Activated naive CD8-positive, alpha-beta T cell treated with anti-CD3 and anti-CD28 coated beads, Interleukin-2, amount 10 ng/mL, durations not matched to agents 7 days and 5 days (primary cell): ENCODE measurements at places on chromosomes 13 and 19. TPM values are rescaled to one million over a fixed set of nuclear protein-coding genes. Genes with fewer than 3 reads are reported as not detected.

SIGLEC8 gene
- total RNA-seq: not detected

GRCh38 chr13:75960538-75960994 lies 324.4 kb downstream of the LMO7 start:
- no peak overlapping the region for H3K4me3 ChIP-seq
- H3K27me3 ChIP-seq: peaks cover 3% of the 10 kb centered on the region
- H3K27ac ChIP-seq: no peak overlapping the region
- no peak for DNase-seq
- no peaks in the 10 kb centered on the region for H3K36me3 ChIP-seq

DNA sequence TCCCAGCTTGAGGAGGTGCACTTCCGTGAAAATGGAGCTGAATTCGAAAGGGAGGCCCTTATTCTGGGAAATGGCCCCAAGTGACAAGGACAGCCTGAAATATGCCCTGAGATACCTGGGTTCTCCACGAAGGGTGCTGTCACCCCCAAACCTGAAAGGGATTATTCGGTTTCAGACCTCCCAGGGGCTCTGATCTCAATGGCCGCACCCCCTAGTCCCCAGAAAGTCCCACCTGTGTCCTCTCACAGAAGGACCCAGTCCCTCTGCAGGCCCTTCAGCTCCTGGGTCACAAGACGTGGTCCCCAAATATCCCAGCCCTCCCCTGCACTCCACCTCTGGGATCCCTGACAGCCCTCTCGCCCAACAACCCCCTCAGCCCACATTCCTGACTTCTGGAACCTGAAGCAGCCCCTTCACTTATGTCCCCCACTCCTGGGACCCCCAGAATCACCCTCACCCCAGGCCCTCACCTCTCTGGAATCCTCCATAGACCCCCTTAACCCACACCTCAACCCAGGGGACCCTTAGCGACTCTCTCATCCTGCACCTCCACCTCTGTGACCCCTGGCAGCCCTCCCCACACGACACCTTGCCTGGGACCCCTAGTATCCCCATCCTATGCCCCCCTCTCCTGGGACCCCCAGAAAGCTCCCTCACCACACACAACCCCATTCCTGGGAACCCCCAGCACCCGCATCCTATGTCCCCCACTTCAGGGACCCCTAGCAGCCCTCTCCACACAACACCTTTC lies 606 bp downstream of the SYNGR4 start:
- peak overlapping the region; percentile 90 for H3K4me3 ChIP-seq
- no peaks in the 10 kb centered on the region for H3K27me3 ChIP-seq
- peaks cover 17% of the 10 kb centered on the region for H3K4me1 ChIP-seq
- H3K27ac ChIP-seq: peak overlapping the region; percentile 97
- DNase-seq: no peak

GRCh38 chr13:75647126-75647784 lies 11.1 kb downstream of the LMO7 start:
- H3K36me3 ChIP-seq: peaks cover 5% of the 10 kb centered on the region
- H3K4me1 ChIP-seq: peaks cover 2% of the 10 kb centered on the region
- no peaks in the 10 kb centered on the region for H3K27me3 ChIP-seq
- no peak overlapping the region for H3K4me3 ChIP-seq
- H3K27ac ChIP-seq: no peak overlapping the region
- no peak for DNase-seq

CTU1 gene
- 9.4 TPM for total RNA-seq

ZNF221 gene
- total RNA-seq: 3.7 TPM

- no peak for DNase-seq
- peaks cover 48% of the 10 kb centered on the region for H3K36me3 ChIP-seq
- no peaks in the 10 kb centered on the region for H3K27me3 ChIP-seq
- peaks cover 16% of the 10 kb centered on the region for H3K4me1 ChIP-seq
- H3K27ac ChIP-seq: no peak overlapping the region
- no peak overlapping the region for H3K4me3 ChIP-seq
These were observed 25.3 kb upstream of the GPR183 start for GRCh38 chr13:99332456-99332855.

GAS6 gene
- total RNA-seq: 2.1 TPM

TYROBP gene
- total RNA-seq: 10.6 TPM

DNA sequence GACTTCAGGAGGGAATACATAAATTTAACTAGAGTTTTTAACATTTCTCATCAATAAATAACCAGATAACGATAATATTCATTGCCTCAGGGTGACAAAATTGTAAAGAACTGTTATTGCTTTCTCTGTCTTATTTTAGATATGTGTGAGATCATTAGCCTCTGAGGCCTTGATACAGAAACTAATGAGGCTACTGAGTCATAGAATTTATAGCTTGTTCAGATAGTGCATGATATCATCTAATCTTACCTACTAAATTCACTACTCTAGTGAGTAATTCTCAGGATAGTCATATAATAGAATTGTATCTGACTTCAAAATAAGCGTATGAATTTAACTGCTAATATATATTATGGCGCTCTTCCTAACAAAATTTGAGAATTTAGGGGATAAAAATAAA lies 360.8 kb upstream of the KLHL1 start:
- H3K4me1 ChIP-seq: no peaks in the 10 kb centered on the region
- no peak overlapping the region for H3K27ac ChIP-seq
- H3K27me3 ChIP-seq: no peaks in the 10 kb centered on the region
- H3K36me3 ChIP-seq: no peaks in the 10 kb centered on the region
- no peak overlapping the region for H3K4me3 ChIP-seq
- DNase-seq: no peak

GRCh38 chr19:43380771-43381386 lies 27.4 kb downstream of the CD177 start:
- H3K4me1 ChIP-seq: peaks cover 2% of the 10 kb centered on the region
- H3K27me3 ChIP-seq: peaks cover 6% of the 10 kb centered on the region
- H3K4me3 ChIP-seq: no peak overlapping the region
- H3K27ac ChIP-seq: no peak overlapping the region

GRCh38 chr13:50412046-50412617 lies 396.9 kb downstream of the KCNRG start:
- no peak overlapping the region for H3K27ac ChIP-seq
- DNase-seq: no peak
- peaks cover 3% of the 10 kb centered on the region for H3K4me1 ChIP-seq
- no peak overlapping the region for H3K4me3 ChIP-seq
- H3K27me3 ChIP-seq: peaks cover 6% of the 10 kb centered on the region

ZNF541 gene
- total RNA-seq: 1.2 TPM

DNA sequence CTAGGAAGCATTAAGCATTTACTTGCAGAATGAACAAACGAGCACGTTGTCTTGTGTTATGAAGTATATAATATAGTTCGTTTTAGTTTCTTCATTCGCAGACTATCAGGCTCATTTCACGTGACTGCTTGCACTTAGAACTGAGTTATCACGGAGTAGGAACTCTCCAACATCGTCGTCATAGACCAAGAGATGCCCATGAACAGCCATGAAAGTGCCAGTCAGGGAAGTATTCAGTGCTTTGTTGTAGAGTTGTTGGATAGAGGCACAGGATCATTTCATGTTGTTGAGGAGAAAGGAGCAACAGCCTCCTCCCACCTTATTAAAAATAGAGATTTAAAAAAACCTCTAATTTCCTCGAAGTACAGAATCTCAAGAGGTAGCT lies 977 bp upstream of the IL17D start:
- H3K4me3 ChIP-seq: peak overlapping the region; percentile 91
- DNase-seq: no peak
- no peak overlapping the region for H3K27ac ChIP-seq
- peaks cover 41% of the 10 kb centered on the region for H3K27me3 ChIP-seq
- H3K4me1 ChIP-seq: peaks cover 4% of the 10 kb centered on the region
- no peaks in the 10 kb centered on the region for H3K36me3 ChIP-seq

- H3K27ac ChIP-seq: no peak overlapping the region
- peaks cover 70% of the 10 kb centered on the region for H3K36me3 ChIP-seq
- H3K4me3 ChIP-seq: no peak overlapping the region
- DNase-seq: no peak
These were observed 4.7 kb downstream of the ZNF230 start for GRCh38 chr19:44007473-44007872.

DNA sequence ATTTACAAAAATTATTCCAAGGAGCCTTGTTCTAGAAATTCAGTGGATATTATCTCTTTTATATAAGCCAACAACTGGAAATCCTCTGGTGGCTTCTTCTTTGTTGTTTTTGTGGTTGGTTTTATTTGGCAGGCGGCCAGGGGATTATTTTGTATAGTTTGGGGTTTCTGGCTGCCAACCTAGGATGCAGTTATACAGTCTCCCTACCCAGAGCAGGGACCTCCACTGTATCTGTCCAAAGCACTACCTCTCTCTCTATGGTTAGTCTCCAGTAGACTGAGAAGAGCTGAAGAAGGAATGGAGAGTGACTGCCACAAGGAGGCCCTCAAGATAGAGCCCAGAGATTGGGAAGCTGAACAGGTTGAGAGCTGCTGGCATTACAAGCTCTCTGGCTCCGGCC lies 80.2 kb downstream of the ZAR1L start:
- H3K4me1 ChIP-seq: peaks cover 1% of the 10 kb centered on the region
- H3K27me3 ChIP-seq: peaks cover 3% of the 10 kb centered on the region
- no peak overlapping the region for H3K27ac ChIP-seq
- DNase-seq: no peak
- no peaks in the 10 kb centered on the region for H3K36me3 ChIP-seq
